Tibial artery (tissue), 4 donors: ENCODE measurements at places on chromosomes 2 and 18.
A peak's percentile ranks its signal among the peaks of the same experiment; 100 is the strongest.

GRCh38 chr2:65366595-65367125 is 65.7 kb downstream of the SPRED2 start:
- no peak for DNase-seq

GRCh38 chr18:49076654-49077166 is 125.9 kb upstream of the SMAD7 start:
- no peak for DNase-seq

DNA sequence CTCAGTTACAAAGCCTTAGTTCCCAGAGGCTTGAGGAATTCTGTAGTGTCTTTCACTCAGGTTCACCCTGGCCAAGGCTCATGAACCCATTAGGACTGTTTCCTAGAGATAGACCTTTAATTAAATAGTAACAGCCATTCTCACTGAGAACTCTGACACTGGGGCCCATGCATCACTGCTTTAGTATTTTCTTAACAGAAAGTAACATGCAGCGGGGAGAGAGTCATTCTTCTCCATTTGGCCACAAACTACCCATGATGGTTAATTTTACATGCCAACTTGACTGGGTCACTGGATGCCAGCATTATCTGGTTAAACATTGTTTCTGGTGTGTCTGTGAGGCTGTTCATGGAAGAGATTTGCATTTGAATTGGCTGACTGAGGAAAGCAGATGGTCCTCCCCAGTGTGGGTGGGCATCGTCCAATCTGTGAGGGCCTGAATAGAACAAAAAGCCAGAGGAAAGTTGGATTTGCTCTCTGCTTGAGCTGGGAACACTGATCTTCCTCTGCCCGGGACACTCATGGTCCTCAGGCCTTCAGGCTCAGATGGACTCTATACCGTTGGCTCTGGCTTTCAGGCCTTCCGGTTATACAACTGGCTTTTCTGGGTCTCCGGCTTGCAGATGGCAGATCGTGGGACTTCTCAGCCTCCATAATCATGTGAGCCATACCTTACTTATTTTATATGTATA is 5.6 kb upstream of the CPLX4 start:
- no peak for DNase-seq

GRCh38 chr18:12516049-12516630 is 108.4 kb downstream of the PRELID3A start:
- DNase-seq, result no peak

- no peak for DNase-seq
Observed at GRCh38 chr2:161230959-161231358, 70.7 kb downstream of the TANK start.

DNA sequence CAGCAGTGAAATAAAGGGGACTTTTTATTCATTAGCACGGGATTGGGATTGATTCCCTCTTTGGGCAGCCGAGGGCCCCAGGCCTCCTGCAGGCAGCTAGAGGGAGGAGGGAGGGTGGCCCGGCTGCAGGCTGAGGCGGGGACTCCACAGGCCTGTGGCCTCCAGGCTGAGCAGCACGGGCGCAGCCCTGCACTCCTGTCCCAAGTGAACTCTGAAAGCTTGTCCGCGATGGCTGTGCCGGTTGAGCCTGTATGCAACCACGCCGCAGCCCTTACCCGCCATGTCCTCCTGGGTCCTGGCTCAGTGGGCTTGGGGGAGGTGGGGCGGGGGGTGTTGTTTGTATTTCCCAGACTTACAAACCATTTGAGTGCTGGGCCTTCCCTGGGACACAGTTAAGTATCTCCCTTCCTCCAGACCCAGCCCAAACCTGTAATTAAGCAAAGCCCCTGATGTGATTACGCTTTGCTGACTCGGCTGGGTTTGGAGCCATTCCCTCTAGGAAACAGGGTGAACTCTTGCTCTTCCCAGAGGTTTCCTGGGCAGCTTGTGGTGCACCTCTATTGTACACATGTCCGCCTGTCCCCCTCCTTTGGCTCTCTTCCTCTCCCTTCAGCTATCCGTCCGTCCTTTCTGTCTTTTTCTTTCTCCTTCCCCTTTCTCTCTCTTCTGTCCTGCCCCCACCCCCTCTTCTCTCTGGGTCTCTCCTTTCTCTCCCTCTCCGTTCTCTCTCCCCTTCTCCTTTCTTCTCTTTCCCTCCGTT is 5.3 kb downstream of the GLI2 start:
- DNase-seq, result no peak

DNA sequence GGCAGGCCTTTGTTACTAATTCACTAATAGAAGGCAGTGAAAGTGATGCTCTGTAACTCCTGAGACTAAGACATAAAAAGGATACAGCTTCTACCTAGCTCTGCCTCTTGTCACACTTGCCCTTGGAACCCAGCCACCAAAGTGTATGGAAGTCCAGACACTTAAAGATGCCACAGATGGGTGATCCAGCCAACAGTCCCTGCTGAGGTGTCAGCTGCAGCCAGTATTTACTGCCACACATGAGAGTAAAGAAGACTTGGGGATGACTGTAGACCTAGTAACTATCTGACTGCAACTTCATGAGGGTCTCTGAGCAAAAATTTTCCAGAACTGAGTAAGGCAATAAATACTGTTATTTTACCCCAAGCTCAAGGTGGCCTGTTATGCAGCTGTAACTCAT is 8.8 kb downstream of the IMMT start:
- DNase-seq, result no peak

- peak; percentile 76 for DNase-seq
Observed at GRCh38 chr18:76686737-76687231, 135.6 kb upstream of the ZNF236 start.

GRCh38 chr18:11183637-11184036 is 34.3 kb upstream of the PIEZO2 start:
- DNase-seq, result no peak

- DNase-seq, result no peak
Observed at GRCh38 chr2:127449414-127449813, 31.2 kb downstream of the PROC start.

GRCh38 chr2:195575879-195576401 is 81.1 kb upstream of the SLC39A10 start:
- DNase-seq, result no peak

DNA sequence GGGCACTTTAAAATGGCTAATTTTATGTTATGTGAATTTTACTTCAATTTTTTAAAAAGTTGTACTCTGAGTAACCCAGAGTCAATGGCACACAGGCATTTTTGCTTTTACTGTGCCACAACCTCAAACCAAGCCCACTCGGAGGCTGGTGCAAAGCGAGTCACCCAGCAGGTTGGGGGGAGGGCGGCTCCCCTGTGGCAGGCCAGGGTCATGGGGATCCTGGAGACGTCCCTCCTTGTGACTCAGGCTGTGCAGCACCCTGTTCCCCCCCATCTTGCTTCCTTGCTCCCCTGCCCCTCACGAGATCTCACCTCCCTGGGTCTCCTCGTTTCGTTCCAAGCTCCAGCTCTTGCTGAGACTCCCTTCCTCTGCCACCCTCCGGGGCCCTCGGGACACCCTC is 58.6 kb downstream of the POMC start:
- DNase-seq, result no peak

- DNase-seq, result no peak
Observed at GRCh38 chr18:741931-742512, 29.6 kb upstream of the ENOSF1 start.

GRCh38 chr2:32003791-32004190 is 7.0 kb downstream of the MEMO1 start:
- DNase-seq, result no peak

DNA sequence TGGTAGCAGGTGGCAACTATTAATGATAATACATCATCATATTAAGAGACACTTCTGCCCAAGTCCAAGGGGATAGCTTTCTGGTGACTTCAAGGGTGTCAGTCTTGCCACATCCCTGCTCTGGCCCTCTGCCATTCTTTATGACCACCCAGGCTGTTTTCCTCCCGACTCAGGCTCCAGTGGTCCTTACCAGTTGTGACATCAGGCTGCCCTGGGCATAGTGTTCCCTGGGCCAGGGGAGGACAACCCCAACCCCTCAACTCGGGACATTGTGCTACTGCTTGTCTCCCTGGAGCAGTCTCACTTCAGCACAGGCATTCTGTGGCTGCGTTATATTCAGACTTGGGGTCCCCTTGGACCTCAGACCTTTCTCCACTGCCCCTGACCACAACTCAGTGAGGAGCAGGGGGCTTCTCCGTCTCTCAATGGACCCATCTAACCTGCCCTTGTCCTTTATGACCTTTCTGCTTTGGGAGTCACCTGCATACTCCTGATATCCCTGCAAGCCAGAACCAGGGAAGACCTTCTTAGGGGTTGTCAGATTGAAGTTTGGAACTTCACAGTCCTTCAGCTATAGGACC is 12.8 kb downstream of the DNAJB2 start:
- peak; percentile 55 for DNase-seq

DNA sequence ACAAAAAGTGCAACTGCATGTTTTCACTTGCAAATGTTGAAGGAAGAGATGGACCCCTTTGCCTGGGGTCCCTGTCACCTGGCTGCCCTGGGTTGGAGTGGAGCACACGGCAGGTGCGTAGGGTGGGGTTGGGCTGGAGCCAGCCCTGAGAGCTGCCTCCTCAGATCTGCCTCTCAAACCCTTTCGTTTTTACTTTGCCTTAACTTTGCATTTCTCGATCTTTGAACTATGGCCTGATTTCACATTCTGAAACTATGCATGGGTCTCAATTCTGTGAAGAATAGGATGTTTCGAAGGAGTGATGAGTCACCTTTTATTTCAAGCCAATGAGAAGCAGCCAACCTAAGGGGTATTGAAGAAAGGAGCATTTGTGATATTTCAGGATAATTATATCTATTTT is 132.8 kb downstream of the ACOXL start:
- DNase-seq, result no peak

- DNase-seq, result no peak
Observed at GRCh38 chr2:150036622-150037021, 449.0 kb upstream of the MMADHC start.

GRCh38 chr2:222606306-222606705 is 49.6 kb downstream of the FARSB start:
- DNase-seq, result no peak

- DNase-seq, result no peak
Observed at GRCh38 chr2:75516378-75517360, 44.1 kb downstream of the EVA1A start.

GRCh38 chr2:204340511-204340910 is 204.8 kb upstream of the PARD3B start:
- no peak for DNase-seq

DNA sequence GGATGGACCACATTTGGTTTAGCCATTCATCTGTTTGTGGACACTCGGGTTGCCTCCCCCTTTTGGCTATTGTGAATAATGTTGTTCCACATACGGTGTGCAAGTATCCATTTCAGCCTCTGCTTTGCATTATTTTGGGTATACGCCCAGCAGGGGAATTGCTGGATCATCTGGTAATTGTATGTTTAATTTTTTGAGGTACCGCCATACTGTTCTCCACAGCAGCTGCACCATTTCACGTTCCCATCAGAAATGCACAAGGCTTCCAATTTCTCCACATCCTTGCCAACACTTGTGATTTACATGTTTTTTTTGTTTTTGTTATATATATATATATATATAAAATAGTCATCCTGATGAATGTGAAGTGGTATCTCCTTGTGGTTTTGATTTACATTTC is 54.6 kb upstream of the TWIST2 start:
- no peak for DNase-seq

DNA sequence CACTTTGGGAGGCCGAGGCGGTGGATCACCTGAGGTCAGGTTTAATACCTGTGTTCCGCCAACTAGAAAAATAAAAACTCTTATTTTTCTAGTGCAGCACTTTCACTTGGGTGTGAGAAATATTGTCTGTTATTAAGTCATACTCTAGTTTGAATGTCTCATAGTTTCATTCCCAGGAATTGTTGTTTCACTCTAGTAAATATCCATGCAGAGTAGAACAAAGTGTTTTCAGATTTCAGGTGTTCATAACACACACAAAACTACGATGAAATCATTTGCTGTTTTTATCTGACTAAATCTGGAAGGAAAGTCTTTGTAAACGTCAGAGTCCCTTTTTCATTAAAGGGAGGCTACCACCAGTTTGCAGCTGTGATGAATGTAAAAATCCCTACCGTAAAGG is 4.0 kb downstream of the FAM117B start:
- no peak for DNase-seq

DNA sequence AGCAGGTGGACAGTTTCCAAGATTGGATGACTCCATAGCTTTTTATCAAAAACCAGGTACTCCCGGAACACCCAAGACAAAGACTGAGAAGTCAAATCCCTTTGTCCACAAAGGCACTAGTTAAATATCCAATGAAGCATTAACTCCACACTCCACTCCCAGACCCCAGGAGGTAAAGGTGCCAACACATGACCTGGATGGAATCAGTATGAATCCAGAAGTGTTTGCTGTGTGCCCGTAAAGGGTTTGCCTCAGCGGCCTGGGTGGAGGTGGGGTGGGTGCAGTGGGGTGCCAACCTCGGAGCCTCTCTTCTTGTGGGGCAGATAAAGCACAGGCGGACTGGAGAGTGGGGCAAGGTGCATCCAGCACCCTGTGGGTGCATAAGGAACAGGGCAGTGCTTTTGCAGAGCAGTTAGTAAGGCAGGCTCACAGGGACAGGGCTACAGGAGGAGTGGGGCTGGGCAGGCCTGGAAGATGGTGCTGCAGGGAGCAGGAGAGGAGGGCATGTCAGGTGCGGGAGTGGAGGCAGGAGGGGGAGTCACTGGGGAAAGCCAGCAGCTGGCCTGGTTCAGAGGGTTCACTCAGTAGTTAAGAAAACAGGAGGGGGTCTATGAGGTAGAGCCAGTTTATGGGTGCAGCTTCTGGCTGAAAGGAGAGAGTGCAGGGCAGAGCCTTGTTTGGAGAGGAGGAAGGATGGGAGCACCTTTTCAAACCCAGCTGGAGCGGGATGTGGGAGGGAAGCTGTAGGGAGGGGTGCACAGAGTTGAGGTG is 208.4 kb upstream of the SMAD2 start:
- DNase-seq, result no peak

DNA sequence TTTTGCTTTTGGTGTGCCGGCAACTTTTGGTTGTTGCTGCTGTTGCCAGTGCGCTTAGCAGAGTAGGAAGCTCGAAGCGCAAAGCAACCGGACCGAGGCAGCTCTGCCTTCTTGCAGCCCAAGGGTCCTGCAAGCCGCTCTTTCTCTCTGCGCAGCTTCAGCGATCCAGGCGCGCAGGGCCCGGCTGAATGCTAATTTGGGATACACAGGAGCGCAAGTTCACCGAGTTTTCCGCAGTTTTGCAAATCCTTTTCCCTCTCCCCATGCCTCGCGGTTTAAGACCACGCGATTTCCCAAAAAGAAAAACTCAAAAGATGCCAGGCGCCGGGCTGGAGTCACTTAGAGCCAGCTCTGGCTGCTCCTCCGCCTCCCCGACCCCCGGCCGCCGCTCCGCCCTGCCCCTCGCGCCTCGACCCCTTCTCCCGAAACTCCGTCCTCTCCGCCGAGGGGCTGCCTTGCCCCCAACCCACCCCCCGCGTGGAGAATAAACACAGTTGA is 13.5 kb upstream of the SIX3 start:
- no peak for DNase-seq
